Eye (tissue), 1 donor: ENCODE measurements at places on chromosomes 11 and 22.

GRCh38 chr22:17357688-17358087 is 11.6 kb upstream of the CECR2 start:
- DNase-seq = no peak

GRCh38 chr11:7582338-7582985 is 68.7 kb downstream of the PPFIBP2 start:
- no peak for DNase-seq

GRCh38 chr11:121576531-121576930 is 123.8 kb upstream of the SORL1-AS1 start:
- DNase-seq = no peak

DNA sequence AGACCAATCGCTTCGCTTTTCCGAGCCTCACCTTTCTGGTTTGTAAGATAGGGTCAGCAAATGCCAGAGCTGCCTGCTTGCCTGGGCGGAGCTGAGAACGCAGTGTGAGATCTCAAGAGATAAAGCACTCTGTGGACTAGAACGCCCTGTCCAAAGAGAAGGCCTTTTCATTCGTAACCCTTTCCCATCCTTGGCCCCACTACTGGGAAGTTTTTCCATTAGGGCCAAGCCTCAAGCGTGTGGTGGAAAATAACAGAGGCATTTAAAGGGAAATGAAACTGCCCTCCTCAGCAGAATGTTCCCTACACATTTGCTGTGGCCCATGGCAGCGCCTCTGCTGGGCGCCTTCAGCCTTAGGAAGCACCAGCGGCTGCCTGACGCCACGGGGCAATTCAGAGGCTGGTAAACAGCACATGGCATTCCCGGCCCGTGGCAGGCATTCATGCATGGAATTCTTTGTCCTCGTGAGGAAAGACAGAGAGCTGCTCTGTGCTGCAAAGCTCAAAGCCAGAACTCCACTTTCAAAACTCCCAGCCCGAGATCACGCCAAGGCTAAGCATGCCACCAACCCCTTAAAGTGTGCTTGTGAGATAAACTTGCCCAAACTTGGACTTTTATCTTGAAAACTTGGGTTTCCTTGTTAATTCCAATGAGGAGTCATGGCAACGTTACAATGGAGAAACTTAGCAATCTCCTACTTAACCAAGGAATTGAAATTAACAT is 38.1 kb downstream of the AHNAK start:
- peak; percentile 89 for DNase-seq
